GM03348 (cell line): ENCODE measurements at places on chromosomes 7 and 10.
A peak's percentile ranks its signal among the peaks of the same experiment; 100 is the strongest.

GRCh38 chr7:121276313-121276712 lies 52.5 kb upstream of the WNT16 start:
- DNase-seq = no peak

DNA sequence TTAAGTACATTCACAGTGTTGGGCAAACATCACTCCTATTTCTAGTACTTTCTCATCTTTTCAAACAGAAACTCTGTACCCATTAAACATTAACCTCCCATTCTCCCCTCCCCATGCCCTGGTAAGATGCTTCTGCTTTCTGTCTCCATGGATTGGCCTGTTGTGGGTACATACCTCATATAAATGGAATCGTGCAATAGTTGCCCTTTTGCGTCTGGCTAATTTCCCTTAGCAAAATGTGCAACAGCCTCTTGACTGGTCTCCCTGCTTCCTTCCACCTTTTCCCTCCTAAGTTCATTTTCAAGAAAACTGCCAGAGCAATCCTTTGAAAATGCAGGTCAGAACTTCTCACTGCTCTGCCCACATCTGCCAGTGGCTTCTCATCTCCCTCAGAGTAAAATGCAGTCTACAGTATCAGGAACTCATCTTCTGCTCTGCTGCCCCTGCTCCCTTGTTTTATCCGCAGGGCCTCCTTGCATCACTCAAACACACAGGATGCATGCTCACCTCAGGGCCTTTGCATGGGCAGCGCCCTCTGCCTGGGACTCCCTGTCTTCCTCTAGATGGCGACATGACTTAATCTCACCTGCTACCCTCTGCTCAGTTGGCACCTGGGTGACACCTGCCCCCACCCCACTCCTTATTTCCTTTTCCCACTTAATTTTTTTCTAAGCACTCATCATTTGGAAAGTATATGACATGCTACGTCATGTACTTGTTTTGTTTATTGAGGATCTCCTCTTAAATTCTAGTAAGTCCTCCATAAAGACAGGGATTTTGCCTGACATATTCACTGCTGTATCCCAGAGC lies 44.3 kb upstream of the ECHDC3 start:
- no peak for DNase-seq

DNA sequence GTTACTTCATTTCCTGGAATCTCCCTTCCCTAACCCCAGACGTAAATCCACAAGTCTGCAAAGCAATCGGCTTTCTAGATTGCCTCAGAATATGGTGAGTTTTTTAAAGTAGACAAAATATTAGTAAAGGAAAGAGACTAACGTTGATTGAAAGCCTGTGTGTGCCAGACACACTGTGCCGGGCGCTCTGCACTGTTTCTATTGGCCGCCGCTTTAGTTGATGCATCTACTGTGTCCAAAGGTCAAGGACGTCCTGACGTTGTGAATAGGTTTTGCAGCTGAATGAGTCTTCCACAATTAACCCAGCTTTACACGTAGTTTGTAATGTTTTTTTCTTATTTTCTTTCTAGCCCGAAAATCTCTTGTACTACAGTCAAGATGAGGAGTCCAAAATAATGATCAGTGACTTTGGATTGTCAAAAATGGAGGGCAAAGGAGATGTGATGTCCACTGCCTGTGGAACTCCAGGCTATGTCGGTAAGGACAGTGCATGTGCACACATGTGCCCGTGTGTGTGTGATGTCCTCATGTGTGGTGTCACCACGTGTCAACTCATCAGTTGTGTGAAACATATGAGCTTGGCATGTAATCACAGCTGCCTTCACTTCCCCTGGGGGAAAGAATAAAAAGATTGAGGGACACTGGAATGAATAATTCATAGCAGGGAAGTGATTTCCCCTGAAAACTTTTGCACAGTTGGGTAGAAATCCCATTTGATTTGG lies 232.0 kb downstream of the CCDC3 start:
- no peak for DNase-seq

DNA sequence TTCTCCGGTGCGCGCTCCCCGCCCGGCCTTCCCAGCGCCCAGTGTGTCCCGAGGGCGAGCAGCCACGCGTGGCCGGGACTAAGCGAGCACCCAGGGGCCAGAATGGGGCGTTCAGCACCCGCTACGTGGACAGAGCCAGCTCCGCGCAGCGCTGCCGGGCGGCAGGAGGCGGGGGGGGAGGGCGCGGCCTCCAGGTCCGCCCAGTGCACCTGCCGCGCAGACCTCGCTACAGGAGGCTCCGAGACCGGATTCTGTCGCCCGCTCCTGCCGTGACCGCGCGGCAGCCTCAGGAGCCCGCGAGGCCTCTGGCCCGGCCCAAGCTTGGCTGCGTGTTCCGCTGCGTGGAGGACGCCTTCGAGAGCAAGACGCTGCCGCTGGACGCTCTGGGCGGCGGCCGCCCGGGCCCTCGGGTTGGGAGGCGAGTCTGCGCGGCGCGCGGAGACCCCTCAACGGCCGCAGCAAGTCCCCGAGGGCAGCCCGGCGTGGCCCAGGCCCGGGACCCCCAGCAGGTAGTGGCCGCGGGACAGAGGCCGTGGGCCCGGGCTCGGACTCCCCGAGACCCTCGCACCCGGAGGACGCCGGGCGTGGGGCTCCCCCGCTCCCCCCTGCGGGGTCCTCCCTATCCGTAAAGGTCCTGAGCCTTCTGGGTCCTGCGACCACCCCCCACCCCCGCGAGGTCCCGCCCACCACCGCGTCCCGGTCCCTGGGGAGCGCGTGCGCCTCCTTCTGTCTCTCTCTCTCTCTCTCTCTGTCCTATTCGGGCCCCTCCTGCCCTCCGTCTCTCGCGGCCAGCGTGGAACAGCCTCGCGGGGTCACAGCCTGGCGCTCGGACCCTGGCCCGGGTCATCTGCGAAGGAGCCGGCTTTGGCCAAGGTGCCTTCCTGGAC lies 904 bp upstream of the DPYSL4 start:
- DNase-seq = peak; percentile 77

DNA sequence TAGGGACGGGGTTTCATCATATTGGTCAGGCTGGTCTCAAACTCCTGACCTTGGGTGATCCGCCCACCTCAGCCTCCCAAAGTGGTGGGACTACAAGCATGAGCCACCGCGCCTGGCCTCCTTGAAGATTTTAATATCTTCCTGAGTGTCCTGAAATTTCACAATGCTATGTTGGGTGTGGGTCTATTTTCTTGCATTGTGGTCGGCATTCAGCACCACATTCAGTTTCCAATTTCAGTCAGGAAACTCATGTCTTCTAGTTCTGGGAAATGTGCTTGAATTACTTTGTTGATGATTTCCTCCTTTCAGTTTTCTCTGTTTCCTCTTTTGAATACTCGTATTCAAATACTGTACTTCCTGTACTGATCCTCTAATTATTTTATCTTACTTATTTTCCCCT lies 49.3 kb upstream of the IL6 start:
- DNase-seq = no peak

DNA sequence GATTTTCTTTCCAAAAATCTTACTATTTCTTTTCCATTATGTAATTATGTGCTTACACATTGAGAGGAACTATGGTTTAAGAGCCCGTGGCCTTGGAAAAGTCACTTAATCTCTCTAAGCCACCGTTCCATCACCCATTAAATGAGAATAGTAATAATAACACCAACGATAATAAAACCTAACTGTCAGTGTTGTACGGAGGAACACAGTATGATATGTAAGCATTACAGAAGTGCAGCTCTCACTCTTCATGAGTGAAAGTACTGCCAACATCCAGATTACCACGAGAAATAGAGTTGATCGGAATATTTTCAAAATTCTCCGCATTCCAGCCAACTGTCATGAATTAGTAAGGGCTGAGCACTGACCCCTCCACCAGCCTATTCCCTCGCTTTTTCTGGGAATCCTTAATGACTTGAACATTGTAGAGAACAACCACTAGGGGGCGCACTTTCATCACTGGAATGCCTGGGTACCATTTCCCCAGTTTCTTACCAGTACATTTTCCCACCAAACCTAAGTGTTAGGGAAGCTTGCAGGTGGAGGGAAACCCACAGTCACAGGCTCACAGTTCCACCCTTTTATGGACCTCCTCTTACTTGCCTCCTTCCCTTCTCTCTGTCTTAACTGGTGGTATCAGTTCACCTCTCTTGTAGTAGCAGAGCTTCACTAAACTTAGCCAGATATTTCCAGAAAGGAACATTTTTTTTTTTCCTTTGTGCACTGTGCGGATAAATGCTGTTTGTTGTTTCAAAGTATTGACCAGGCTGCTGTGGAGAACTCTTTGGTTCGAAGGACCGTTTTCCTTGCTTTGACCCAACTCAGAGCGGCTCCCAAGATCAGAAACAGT lies 27.8 kb downstream of the NKX2-3 start:
- peak; percentile 72 for DNase-seq

- DNase-seq = no peak
Observed at GRCh38 chr7:101171442-101171837, 6.1 kb upstream of the VGF start.

GRCh38 chr10:73332379-73332778 lies 26.3 kb downstream of the CFAP70 start:
- DNase-seq = no peak

DNA sequence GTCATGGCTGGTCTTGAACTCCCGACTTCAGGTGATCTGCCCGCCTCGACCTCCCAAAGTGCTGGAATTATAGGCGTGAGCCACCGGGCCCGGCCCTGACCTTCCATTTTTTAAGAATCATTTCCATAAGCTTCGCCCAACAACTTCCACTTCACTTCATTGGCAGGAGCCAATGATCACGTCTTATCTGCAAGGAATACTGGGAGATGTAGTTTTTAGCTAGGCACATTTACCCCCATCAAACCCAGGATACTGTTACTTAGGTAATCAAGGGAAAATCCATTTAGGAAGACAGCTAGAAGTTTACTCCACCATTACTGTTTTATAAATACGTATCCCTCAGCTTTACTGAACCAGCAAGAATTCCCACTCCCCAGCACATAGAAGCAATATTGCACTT lies 3.4 kb upstream of the CDK13 start:
- no peak for DNase-seq

DNA sequence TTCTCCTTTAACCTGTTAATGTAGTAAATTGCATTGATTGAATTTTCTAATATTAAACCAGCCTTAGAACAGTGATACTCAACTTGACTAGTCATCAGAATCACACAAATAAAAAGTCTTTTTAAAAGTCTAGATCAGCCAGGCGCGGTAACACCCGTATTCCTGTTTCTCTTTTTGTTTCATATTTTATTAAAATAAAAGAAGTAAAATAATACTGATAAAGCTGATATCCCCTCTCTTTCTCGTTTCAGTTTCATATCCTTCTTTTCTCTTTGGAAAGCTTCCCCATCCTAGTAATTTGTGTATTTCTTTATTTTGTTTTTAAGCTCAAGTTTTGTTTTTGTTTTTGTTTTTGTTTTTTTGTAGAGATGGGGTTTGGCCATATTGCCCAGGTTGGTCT lies 9.3 kb downstream of the SMO start:
- DNase-seq = no peak

- DNase-seq = peak; percentile 94
Observed at GRCh38 chr7:2444476-2444875, 31.7 kb downstream of the GRIFIN start.

DNA sequence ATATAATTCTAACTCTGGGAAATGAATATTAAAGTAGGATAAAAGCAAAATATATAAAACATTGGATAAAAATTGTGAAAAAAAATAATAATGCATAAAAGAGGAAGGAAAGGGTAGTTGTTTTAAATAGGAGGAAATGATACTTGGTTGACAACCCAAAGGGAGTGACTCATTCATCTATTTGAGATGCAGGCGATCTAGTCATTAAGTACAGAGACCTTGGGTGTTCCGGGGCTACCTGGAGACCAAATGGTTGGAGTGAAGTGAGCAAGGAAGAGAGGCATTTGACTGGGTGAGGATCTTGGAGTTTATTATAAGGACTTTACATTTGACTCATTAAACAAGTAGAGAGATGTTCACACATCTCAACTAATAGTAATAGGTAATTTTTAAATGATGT lies 111.0 kb downstream of the LRRTM3 start:
- no peak for DNase-seq

DNA sequence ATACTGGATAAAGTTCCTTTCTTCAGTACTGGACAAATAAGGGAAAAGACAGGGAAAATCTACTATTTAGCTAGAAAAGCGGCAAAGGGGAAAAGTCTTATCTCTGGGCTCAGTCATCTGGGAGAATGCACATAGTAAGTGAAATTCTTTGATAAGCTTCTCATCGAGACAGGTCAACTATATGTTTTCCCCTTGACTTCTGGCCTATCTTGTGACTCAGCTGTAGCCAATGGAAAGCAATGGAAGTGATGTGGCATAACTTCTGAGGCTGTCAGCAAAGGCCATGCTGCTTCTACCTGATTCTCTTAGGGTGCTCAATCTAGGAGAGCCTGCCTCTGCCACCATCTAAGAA lies 91.9 kb downstream of the PCGF5 start:
- no peak for DNase-seq

GRCh38 chr10:126959431-126959830 lies 54.2 kb downstream of the DOCK1 start:
- no peak for DNase-seq

- peak; percentile 49 for DNase-seq
Observed at GRCh38 chr7:84194484-84195271, at the start of gene SEMA3A. Gene SEMA3A, minus strand, starts transcription at chr7:84194789. Its CDS starts 203 bp downstream, at chr7:84194586.

DNA sequence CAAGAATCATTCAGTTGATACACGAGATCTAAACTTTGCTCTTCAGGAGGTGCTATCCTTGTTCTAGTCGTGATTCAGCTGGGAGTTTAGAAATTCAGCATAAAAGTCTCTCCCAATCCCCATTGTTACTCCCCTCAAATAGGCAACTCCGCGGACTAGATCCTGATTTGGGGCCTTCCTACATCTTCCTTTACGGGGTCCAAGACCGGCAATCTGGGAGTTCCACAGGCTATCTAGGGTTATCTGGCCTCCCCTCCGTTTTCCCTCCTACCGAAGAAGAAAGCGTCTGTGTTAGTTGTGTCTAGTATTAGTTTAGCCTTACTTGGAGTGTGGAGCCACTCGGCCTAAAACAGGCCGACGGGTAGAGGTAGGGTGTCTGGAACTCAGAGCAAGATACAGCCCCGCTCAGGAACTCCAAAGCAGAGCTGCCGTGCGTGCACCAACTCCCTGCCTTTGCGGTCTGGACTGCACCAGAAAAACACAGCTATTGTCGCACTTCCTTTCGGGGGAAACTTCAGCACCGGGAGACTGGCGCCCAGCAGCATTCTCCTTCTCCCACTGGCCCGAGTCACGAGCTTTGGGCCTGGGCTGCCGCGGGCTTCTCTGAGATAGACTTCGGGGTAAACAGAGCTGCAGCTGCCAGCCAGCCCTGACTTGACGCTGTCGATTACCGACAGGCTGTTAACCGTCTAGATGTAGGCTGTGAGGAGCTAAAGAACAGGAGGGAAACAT lies 1.5 kb upstream of the DLX5 start:
- DNase-seq = no peak

DNA sequence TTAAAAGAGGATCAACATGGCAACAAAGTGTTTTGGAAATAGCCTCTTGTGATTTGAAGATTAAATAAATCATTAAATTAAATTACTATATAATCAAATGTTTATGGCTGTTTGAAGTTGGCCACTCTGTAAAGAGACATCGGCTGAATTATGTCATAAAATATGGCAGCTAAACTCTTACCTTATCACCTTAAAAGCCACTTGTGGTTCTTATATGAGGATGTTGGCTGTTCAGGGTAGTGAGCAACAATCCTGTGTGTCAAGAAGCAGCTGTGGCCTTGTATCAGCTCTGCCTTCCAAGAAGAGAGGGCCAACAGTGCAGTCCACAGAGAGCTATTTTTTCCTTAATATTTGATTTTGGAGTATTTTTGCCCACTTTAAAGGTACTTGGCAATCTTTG lies 113.4 kb upstream of the CDK6 start:
- DNase-seq = no peak

GRCh38 chr10:73416571-73416970 lies 2.7 kb upstream of the ANXA7 start:
- DNase-seq = no peak
